ENCODE measurements at places on chromosomes 7 and 10. TPM values are rescaled to one million over a fixed set of nuclear protein-coding genes. Genes with fewer than 3 reads are reported as not detected.

DNA sequence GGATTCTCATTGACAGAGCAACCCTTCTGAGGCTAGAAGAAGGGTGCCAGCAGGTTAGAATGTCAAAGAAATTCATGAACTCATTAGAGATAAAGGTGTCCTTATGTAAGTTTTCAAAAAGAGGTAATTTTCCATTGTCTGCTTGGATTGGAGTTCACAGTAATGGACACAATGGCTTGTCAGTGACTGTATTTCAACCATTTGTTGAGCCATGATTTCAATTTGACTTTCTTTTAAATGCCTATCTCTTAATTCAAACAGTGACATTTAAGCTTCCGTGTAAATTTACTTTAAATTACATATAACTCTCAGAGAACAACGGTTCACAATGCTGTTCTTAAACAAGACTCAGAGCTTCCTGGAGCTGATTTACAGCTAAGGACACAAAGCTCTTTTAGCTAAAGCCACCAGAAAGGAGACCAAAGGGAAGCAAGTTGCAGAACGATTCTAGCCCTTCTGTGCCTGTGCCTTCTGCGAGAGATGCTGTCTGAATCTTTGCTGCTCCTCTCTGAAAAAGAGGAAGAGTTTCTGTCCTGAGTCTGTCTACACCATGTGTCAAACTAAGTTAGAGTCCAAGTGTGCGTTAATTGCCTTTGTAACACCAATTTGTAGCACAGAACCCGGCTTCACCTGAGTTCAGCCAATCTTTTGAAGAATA, 42.2 kb upstream of the PFKP start:
- DNase-seq = no peak

The KCNMA1 gene
- 20.6 TPM for total RNA-seq

- no peak for DNase-seq
Measured at GRCh38 chr7:121561717-121562116, 165.6 kb upstream of the FAM3C start.

The MYO1G gene
- total RNA-seq = 8.7 TPM

The FBXL13 gene
- 0.55 TPM for total RNA-seq

DNA sequence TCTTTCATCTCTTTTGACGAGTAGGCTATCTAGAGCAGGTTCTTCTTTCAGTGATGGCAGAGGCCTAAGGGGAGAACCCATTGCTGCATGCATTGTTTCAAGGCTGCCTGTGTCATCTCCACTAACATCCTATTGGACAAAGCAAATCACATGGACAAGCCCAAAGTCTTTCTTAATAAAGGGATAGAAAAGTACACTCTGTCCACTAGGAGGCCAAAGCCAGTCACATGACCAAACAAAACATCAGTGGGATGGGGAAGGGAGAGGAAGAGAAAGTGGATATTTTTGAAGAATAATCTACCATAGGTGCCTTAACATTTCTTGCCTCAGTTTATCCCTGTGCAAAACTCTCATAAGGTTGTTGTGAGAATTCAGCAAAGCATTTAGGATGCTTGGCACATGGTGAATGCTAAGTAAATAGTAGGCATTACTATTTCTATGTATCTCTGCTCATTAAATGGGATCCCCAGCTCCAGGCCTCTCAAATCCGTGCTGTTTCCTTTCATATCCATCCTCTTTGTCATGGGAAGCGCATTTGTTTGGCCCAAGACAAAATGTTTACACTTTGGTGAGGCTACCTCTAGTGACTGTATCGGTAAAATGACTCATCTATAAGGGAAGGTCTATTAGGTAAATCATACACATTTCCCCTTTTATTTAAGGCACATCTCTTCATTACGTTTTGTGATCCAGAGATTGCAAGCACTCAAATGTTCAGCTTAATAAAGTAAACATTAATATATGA, 16.7 kb upstream of the CADPS2 start:
- DNase-seq = no peak

GRCh38 chr10:19588608-19589007, 227.6 kb upstream of the PLXDC2 start:
- no peak for DNase-seq

The PDZD8 gene
- total RNA-seq = 36.7 TPM

GRCh38 chr10:2117641-2118040, 380.3 kb upstream of the ADARB2 start:
- DNase-seq = no peak

GRCh38 chr7:136033413-136034031, 56.4 kb upstream of the MTPN start:
- DNase-seq = no peak

DNA sequence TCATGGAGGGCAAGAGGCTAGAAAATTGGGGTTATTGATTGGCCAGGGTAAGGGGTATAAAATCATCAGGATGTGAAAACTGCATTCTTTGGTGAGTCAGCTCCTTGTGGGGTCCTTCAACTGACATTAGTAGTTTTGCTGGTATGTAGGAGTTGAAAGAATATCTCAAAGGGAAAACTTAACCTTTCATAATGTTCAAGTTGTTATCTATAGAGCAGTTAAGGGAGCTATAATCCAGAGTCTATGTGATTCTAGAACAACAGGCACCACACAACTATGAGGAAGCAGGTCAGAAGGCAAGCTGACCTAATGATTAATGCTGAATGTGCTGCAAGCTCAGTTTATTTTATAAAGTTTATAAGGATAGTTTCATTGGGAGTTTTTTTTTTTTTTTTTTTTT, 13.7 kb downstream of the PRPS1L1 start:
- no peak for DNase-seq

- no peak for DNase-seq
Measured at GRCh38 chr7:96316949-96317348, 4.9 kb downstream of the SLC25A13 start.

The OR6B1 gene
- total RNA-seq = not detected

DNA sequence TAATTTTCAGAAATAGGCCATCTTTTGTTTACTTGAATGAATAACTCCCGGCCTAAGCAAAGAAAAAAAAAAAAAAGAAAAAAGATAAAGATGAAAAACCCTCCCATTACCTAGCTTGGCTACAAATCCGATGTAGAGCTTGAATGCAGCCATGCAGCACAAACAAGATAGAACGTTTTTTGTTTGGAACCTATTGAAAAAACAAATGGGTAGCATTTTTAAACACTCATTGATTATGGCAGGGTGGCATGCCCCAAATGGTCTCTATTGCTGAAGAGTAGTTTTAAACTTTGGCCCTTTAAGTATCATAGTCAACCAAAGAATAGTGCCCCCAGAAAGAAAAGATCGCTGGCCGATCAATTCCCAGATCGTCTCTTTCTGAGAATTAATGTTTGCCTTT, 84.4 kb downstream of the VTI1A start:
- no peak for DNase-seq

The RTKN2 gene
- total RNA-seq = 0.06 TPM

The C10orf67 gene
- not detected for total RNA-seq

The CLEC2L gene
- not detected for total RNA-seq

The SLC26A4 gene
- 0.67 TPM for total RNA-seq

The ACTL6B gene
- not detected for total RNA-seq

GRCh38 chr7:67309764-67310549, 313.3 kb downstream of the TYW1 start:
- no peak for DNase-seq

DNA sequence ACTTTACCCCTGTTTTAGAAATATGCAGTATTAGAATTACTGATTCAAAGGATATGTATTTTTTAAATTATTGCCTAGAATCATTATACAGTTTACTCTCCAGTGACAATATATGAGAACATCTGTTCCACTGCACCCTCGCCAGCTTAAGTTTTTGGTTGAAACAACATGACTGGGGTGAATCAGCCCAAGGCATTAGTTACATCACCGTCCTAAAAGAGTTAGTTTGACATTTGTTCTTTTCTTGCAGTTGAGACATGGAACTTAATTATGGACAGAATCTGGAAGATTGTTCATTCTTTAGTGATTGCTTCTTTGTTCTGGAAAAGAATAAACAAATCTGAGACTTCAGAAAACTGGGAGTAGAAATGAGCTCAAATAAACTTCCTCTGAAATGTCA, 167.3 kb upstream of the DKK1 start:
- no peak for DNase-seq

- DNase-seq = no peak
Measured at GRCh38 chr7:30281263-30281662, 3.1 kb upstream of the ZNRF2 start.

The GRID1 gene
- 2.1 TPM for total RNA-seq

- DNase-seq = no peak
Measured at GRCh38 chr7:34430456-34430855, 227.6 kb upstream of the NPSR1 start.

The YKT6 gene
- 77.4 TPM for total RNA-seq

The EBF3 gene
- total RNA-seq = 28.6 TPM

DNA sequence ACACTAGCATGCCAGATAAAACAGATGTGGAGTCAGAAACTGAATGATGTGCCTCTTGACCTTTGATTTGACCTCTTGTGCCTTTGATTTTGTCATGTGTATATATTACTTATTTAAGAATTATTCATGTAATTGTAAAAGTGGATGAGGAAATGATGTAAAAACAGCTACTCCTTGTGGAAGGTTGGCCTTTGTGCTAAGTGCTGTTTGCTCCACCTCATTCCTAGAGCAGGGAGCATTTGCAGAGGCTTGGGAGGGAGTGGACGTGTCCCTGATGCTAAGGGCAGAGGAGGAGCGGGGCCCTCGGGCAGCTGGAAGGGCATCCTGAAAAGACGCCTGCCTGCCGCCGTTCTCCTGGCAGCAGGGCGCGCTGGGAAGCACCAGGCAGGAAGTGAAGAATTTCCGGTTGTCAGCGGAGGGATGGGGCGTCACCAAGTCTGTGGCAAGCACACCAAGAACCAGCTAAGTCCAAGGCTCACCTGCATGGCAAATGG, 197.6 kb upstream of the ZNF32 start:
- no peak for DNase-seq

The SUFU gene
- total RNA-seq = 11.6 TPM

The CYP51A1 gene
- total RNA-seq = 36.6 TPM

GRCh38 chr10:132678436-132679216, 107.3 kb downstream of the NKX6-2 start:
- peak; percentile 65 for DNase-seq

The PIP gene
- total RNA-seq = not detected

GRCh38 chr7:159034394-159034793, 110.3 kb downstream of the VIPR2 start:
- DNase-seq = no peak

GRCh38 chr7:151008511-151009323, 15.6 kb downstream of the ATG9B start:
- no peak for DNase-seq

The PIK3AP1 gene
- 17.7 TPM for total RNA-seq

DNA sequence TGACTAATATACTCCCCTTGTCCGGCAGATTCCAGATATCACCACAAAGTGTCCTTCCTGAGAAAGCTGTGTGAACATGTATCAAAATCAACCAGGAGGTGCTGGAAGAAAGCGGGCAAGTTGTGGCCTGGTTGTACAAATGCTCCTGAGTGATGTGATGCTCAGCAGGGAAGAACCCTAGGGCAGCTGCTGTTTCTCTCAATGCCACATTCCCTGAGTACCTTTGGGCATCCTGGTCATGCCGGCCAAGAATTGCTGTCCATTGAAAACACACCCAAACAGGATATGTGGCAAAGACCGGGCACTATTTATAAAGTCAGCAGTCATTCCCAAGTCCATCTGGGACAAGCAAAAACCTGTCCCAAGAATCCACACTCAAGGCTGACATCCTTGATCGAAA, 7.8 kb upstream of the ADCY1 start:
- DNase-seq = no peak

The UNCX gene
- not detected for total RNA-seq

DNA sequence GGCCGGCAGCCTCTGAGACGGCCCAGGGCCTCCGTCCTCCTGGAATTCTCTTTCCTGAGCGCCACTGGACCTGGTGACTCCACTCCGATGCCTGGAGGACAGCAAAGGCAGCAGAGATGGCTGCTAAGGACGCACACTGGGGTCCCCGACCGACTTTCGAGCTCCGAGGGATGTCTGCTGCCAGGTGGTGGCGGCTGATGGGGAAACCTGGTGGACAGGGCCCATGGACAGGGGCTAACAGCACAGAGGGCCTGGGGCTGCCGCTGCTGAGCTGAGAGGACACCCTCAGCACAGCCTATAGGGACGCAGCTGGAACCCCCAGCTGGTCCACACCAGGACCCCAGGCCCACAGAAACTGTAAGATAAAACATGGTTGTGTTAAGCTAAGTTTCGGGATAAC, 366.3 kb downstream of the DNAJB6 start:
- DNase-seq = peak; percentile 86

- DNase-seq = no peak
Measured at GRCh38 chr7:37930226-37930948, 9.9 kb downstream of the EPDR1 start.
